ENCODE measurements at places on chromosomes 2 and 18. TPM values are rescaled to one million over a fixed set of nuclear protein-coding genes. Genes with fewer than 3 reads are reported as not detected.

- no peak for DNase-seq
Observed at GRCh38 chr2:196902828-196903227, 23.7 kb downstream of the PGAP1 start.

DNA sequence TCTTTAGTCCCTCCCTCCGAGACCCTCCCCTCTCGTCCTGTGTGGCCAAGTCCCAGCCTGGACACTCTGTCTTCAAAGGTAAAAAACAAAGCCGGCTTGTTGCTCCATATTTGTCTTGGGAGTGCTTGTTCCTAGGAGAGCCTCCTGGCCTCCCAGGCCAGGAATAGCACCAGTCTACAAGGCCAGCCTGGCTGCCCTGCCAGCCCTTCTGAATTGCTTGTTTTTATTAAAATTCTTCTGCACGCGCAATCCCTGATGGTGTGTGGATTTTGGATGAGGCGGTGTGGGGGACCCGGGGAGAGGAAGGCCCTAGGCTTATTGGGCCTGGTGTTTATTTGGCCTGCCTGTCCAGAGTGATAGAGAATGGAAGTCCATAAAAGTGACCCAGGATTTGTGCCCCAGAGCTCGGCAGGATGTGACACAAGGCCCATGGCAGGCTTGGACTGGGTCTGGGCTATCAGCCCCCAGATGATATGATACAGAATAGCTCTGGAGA is 297.3 kb downstream of the CYP26B1 start:
- DNase-seq, result no peak

DNA sequence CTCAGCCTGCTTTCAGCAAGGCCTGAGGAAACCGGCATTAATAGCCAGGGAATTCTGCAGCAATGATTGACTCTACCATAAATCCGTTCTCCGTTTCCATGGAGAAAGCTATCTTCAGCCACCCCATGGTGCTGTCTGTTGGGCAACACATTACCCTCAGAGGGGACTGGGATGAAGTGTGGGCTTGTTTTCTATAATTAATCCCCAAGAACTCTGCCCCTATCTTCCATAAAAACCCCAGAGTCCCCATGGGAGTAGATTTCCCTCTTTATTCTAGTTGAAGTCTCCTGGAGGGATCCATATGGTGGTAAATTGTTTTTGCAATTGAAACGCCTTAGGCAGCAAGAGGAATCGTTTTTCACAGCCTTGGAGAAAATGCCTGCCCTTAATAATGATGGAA is 9.2 kb downstream of the G6PC2 start:
- DNase-seq, result no peak

GRCh38 chr2:7724336-7724735 is 807.1 kb downstream of the RNF144A start:
- no peak for DNase-seq

DNA sequence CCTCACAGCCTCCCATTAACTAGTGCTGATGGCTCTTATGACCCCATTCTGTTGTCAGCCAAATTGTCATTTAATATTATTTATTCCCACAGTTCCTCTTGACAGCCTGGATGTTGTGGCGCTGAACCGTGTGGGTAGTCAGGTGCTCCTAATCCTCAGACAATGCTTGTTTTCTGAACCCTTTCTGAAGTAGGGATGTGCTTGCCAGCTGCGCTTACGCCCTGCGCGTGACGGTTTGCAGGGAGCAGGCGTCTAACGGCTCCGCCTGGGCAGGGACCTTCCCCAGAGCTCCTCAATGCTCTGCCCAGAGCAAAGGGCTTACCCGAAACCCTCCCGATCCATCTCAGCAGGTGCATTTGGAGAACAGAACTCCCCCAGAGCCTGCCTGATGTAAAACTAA is 358.2 kb upstream of the MYT1L start:
- DNase-seq, result no peak

DNA sequence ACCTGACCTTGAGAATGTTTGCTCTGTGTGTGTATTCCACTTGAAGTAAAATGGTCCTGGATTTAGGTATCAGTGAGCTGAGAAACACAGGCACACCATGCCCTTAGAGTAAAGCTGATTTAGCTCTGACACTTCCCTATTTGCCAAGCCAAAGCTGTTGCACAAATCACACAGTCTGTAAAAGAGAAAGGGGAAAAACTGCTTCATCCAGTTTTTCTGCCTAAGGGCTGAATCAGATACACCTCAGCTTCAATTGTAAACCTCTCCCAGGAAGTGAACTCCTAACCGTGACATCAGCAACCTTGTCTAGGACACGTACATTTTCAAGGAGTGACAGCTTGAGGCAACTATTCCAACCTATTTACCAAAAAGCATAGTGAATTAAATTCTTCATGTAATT is 150.4 kb downstream of the NR4A2 start:
- DNase-seq, result no peak

- DNase-seq, result no peak
Observed at GRCh38 chr18:79374408-79375171, 21.1 kb upstream of the NFATC1 start.

DNA sequence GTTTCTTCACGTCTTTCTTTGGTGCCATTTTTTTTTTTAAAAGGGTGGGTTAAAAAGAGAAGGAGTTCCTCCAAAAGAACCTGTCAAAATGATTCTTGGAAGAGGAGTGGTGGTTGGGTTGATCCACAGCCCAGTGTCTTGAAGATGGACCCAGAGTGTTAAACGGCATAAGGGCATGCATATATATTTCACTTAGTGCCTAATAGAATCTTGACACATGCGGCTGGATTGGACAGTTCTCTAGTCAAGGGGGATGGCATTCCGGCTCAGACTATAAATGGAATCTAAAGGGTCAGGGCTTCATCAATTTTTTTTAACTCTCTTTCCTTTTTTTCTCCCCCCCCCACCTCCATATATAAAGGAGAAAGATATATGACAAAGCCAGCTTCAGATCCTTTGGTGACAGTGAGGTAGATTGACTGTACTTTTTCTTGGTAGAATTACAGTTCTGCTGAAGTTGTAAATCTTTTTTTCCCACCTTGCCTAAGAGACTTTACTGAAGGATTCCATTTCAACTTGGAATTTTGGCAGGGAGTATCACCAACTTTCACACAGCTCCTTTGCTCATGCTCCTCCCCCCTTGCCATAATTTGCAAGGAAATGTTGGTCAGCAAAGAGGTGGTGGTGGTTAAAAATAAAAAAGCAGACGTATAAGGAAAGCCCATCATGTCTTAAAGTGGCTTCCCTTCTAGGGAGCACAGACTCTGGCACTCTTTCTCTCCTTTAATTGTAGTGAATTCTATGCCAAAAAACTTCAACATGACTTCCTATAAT is at the start of gene MYL1:
MYL1 (minus strand) TSS at position 160 of the 774 bp plus-strand sequence; CDS start at position 28, 132 bp downstream.
- no peak for DNase-seq

- no peak for DNase-seq
Observed at GRCh38 chr2:85981579-85982247, 92.9 kb upstream of the ST3GAL5 start.

DNA sequence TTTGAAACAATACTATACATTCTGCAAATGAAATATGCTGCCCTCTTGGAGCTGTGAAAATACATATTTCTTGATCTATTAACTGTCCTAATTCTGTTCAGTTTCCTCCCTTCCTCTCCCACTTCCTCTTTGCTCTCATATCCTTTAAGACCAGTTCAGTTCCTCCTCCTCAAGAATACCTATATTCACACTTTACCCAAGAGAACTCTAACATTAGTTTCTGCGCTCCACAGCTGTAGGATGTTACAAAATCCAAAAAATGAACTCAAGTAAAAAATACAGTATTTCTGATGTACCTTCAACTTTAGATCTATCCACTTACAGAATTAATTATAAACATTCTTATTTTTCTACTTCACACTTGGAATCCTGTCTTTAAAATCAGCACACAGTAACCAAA is 5.4 kb downstream of the ITSN2 start:
- no peak for DNase-seq

GRCh38 chr2:209387389-209387788 is 36.5 kb upstream of the MAP2 start:
- no peak for DNase-seq

- DNase-seq, result no peak
Observed at GRCh38 chr2:157508676-157509075, 64.8 kb upstream of the CYTIP start.

GRCh38 chr2:74223941-74224770 is 25.7 kb downstream of the MTHFD2 start:
- DNase-seq, result no peak

GRCh38 chr2:236717729-236718128 is 148.1 kb downstream of the ACKR3 start:
- no peak for DNase-seq

DNA sequence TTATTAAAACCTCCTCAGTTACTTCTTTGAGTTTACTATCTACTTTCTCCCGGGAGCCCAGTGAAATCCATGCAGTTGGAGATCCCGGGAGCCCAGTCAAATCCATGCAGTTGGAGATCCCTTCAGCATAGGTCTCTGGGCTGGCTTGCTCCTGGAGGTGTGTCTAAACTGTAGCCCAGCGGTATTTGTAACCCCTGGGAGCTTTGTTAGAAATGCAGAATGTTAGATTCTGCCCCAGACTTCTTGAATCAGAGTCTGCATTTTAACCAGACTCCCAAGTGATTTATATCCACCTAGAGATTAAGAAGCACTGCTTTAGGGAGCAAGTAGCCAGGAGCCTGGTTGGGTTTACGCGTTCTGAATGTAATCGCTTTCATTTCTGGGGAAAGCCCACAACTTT is 54.5 kb downstream of the ARHGAP28 start:
- DNase-seq, result no peak

GRCh38 chr2:218168016-218168415 is 1.3 kb upstream of the CXCR1 start:
- DNase-seq, result no peak

DNA sequence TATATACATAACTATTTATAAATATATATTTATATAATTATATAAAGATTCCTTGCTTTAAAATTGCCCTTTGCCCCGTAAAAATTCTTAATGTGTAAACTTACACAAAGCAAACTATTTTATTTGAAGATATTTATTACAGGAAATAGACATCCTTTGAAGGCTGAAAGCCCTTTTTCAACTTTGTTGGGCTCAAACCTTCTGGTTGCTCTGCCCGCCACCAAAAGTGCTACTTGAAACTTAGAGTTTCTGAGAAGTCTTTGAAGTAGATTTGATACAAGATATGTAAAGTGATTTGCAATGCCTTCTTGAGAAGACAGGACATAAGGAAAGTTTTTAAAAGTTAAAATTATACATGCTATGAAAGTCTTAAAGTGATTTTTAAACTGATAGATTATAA is 36.6 kb upstream of the METAP1D start:
- no peak for DNase-seq

GRCh38 chr2:2939078-2939795 is 438.4 kb downstream of the EIPR1 start:
- no peak for DNase-seq

MOCOS gene
- total RNA-seq, result 4.4 TPM

SH3RF3 gene
- 3.0 TPM for total RNA-seq

HTR2B gene
- total RNA-seq, result not detected

SRD5A2 gene
- total RNA-seq, result not detected

Measured in Daoy (cell line).